ENCODE measurements at places on chromosomes 2 and 18.

DNA sequence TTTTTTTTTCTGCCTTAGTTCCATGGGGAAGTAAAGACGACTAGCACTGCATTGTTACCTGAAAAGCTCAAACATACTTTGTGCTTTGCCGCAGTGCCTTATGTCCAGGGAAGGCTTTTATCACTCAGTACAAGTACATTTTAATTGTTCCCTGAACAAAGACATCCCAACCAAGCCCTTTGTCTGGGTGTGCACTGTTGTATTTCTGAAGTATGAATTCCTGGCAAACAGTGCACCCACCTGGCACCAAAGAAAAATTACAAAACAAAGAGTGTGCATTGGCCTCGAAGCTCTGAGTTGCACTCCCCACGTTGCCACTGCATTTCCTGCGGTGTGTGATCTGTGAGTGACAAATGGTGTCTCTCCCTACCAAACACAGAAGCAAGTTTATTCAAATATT, 858.5 kb upstream of the PIK3C3 start:
- DNase-seq = no peak

DNA sequence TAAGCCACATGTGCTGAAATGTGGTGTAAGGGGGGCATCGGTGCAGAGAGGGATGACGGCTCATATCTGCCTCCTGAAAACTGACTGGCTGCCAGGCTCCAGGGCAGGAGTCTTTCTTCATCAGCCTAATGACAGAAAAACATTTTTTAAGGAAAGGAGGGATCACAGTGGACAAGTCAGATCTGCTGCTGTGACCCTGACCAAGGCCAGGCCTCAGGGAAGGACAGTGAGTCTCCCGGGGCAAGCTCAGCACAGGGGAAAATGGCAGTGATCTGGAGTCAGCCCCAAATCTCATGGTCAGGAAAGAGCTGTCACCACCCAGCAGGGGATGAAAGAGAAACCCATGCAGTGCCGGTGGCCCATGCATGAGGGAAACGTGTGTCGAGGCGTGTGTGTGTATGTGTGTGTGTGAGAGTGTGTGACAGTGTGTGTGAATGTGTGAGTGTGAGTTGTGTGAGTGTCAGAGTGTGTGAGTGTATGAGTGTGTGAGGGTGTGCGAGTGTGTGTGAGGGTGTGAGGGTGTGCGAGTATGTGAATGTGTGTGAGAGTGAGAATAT, 134.5 kb downstream of the INHBB start:
- no peak for DNase-seq

GRCh38 chr2:127884436-127884835, 1.3 kb downstream of the AMMECR1L start:
- DNase-seq = no peak

GRCh38 chr18:54845787-54846186, 17.5 kb downstream of the RAB27B start:
- DNase-seq = no peak

- DNase-seq = no peak
Observed at GRCh38 chr2:38158378-38159118, 82.6 kb upstream of the CYP1B1 start.

- no peak for DNase-seq
Observed at GRCh38 chr2:237341872-237342271, 72.1 kb downstream of the COL6A3 start.

GRCh38 chr2:239793086-239793485, 232.1 kb downstream of the NDUFA10 start:
- no peak for DNase-seq

DNA sequence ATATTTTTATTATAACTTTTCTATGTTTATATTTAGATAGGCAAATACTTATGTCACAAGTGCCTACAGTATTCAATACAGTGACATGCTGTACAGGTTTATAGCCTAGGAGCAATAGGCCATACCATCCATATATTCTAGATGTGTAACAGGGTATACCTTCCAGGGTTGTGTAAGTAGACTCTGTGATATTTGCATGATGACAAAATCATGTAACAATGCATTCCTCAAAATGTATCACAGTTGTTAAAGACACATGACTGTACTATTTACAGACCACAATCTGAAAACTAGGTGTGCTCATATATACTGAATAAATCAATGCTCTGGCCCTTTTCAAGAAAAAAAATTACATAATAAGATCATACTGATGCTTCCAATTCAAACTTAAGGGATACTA, 433.2 kb upstream of the RGPD4 start:
- no peak for DNase-seq

DNA sequence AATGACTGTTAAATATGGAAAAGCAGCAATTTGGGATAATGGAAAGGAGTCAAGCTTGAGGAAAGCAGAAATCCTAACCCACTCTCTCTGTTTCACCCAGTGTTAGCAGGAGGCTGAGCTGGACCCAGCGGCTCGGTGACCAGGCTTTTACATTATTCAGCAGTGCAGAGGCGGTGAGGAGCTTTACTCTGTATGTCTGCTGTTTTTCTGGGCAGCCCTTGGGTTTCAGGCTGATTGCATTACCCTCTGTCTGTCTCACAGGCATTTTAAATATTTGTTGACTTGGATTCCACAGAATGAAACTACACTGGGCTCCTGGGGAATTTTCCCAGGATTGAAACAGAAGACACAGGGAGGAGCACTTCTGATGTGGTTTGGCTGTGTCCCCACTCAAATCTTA, 368.0 kb downstream of the GALR1 start:
- no peak for DNase-seq

- no peak for DNase-seq
Observed at GRCh38 chr2:70517804-70518203, 35.8 kb downstream of the TGFA start.

- DNase-seq = no peak
Observed at GRCh38 chr2:43455731-43456642, 139.9 kb downstream of the THADA start.

DNA sequence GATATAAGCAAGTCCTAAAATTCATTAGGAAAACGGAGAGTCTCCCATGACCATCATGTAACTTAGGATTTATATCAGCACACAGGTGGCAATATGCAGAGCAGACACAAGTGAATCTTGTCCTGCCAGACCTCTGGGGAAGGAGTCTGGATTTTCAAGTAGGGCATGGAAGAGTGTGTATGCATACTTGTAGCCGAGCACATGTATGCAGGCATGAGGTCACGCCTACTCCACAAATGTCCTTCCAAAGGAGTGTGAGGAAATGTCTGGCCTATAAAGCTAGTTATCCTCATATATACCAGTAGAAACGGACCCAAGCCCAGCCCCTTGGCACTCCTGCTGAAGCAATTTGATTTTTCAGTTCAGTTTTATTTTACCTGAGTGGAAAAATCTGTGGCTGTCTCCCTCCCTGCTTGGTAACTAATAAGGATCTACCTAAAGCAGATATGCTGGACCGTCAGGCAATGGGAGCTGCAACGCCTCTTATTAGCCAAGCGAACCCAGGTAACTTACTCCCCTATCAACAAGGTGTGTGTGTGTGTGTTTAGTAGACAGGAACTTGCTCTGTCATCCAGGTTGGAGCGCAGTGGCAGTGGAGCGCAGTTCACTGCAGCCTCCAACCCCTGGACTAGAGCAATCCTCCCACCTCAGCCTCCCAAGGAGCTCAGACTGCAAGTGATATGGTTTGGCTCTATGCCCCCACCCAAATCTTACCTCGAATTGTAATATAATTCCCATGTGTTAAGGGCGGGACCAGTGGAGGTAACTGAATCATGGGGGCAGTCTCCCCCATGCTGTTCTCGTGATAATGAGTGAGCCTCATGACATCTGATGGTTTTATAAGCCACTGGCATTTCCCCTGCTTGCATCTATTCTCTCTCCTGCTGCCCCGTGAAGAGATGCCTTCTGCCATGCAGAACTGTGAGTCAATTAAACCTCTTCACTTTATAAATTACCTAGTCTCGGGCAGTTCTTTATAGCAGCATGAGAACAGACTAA, 2.8 kb downstream of the STAT1 start:
- peak; percentile 53 for DNase-seq

DNA sequence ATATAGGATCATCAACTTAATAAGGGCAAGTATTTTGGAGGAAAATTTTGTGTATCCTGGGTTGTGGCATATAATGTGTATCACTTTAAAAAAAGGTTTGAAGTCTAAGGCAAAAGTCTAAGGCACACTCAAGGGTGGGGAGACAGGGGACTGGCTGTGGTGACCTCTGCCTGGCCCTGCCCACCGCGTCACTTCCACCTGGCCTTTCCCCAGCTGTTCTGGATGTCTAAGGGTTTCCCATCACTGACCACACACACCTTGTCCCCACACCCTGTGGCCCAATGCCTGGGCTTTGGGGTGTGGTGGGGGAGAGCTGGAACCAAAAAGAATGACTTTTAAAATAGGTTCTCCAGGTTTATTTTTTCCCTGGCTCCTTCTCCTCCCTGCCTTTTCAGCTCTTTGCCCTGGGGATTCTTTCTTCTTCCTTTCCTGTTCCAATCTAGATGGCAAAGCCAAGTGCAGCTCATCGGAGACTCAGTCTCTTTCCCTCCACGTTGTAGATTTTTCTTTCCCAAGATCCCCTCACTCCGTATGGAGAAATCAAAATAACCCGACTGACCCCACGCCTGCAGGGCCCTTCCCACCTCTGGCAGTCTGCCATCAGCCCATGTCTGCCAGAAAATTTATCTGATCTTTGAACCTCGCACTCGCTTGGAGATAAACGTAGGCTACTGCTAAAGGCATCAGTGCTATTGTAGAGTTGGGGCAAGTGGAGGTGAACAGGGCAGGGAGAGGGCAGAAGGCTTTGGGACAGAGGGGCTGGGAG, 257.2 kb downstream of the DYSF start:
- no peak for DNase-seq

DNA sequence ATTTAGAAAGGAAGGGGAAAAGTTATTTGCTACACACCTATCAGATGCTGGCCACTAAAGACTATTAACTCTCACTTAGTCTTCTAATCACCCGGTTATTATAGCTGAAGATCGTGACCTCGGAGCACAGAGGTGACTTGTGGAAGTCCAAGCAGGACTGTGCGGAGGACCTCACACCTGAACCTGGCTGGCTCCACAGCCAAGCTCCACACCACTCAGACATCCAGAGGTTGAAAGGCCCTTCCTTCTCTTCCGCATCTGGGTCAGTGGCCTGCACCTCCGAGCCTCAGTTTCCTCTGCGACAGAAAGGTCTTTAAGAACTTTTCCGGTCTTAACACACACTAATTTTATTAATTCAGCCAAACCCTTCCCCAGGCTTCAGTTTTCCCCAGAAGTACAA, 57.9 kb downstream of the TNS1 start:
- DNase-seq = no peak

All from CD4-positive, alpha-beta T cell treated with Interferon alpha-2 for 1 hour (primary cell).